Epithelial cell of proximal tubule (primary cell): ENCODE measurements at places on chromosomes 2 and 18. TPM values are rescaled to one million over a fixed set of nuclear protein-coding genes. Genes with fewer than 3 reads are reported as not detected.

- DNase-seq, result no peak
Observed at GRCh38 chr2:218367415-218368149, 10.9 kb downstream of the CATIP start.

DNA sequence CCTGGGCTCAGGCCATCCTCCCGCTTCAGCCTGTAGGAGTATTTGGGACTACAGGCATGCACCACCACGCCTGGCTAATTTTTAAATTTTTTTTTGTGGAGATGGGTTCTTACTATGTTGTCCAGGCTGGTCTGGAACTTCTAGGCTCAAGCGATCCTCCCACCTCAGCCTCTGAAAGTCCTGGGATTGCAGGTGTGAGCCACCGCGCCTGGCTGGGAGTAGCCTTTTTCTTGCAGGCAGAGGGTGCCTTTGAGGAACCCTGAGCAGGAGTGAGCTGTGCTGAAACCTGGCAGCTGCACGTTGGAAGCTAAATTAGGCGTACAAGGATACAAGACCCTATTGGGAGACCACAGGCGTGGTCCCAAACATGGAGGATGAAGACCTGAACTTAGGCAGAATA lies 8.0 kb downstream of the CTDSP1 start:
- no peak for DNase-seq

DOK6 gene
- total RNA-seq, result 0.06 and 0.07 TPM in 2 replicates

DNA sequence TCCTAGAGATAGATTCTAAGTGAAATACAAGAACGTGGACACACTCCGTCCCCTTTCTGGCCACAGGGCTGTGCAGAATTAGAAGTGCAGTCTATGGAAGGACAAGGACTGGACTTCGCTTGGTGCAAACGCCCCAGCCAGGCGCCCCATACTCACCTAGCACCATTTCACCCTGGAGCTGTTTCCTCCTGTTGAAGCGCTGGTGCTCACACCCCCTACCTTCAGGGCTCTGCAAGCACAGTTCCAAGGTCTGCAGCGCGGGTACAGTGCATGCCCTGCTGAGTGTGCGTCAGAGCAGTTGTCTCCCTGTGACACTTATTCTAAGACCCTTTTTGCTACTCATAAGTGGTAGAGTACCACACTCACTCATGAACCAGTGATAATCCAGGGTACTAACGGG lies 3.0 kb downstream of the HPCAL1 start:
- DNase-seq, result no peak

GRCh38 chr2:102278720-102279390 lies 32.5 kb upstream of the IL1RL1 start:
- no peak for DNase-seq

CDH7 gene
- total RNA-seq, result not detected in 2 replicates

MEP1B gene
- not detected in 2 replicates for total RNA-seq

DNA sequence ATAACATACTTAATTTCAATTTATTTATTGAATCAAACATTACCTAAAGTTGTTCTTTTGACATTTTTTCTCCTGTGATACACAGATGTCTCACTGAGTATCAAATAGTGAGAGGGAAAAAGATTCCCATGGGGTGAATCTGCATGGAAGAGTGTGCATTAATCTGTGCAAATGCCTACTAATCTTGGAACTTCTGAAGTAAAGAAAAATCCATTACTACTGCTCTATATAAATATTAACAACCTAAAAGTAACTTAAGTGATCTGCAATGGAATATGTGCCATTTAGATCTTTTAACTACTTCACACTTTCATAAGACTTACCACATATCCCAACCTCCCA lies 125.5 kb downstream of the PLCL1 start:
- DNase-seq, result no peak

DNA sequence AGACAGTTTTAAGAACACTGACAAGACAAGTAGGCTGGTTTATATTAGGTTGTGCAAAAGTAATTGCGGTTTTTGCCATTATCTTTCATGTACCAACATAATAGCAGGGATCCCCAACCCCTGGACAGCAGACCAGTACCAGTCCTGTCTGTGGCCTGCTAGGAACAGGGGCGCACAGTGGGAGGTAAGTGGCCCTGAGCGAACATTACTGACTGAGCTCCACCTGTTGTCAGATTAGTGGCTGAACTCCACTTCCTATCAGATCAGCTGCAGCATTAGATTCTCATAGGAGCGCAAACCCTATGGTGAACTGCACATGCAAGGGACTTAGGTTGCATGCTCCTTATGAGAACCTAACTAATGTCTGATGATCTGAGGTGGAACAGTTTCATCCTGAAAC lies 921.9 kb downstream of the CCDC85A start:
- no peak for DNase-seq

FLACC1 gene
- total RNA-seq, result 0.22 TPM in 1 of 2 replicates, not detected in the other

INHBB gene
- 0.23 and 0.87 TPM in 2 replicates for total RNA-seq

IL1R1 gene
- total RNA-seq, result 5.7 and 10.7 TPM in 2 replicates

DNA sequence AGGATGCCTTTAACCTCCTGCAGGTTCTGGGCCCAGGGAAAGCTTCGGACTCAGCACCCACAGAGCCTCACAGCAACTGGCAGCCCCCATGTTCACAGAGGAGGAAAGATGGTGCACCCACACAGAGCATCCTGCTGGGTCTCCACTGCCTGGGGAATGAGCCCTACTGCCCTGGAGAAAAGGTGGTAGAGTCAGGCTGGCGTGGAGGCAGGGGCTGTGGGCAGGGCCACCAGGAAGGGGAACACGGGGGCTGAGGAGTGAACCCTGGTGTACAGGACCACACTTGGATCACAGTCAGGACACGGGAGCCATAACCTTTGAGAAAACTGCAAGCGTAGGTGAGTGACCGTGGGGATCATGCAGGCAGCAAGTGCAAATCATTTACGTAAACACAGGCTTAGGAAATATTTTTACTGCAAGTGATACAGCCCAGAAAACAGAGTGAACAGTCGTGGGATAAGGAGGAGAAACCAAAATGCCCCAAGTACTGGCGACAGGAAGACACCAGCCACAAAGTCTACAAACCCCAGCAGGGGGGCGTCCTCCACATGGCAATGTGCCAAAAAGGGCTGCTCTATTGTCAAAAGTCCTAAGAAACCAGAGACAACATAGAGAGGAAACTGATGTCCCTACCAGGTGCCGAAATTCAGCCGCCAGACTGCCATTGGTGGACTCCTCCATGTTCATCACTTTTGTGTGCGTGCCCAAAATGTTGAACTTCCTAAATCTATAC lies 27.6 kb downstream of the STAT1 start:
- no peak for DNase-seq

C2orf81 gene
- 2.7 and 4.1 TPM in 2 replicates for total RNA-seq

CCDC142 gene
- 3.9 and 5.8 TPM in 2 replicates for total RNA-seq

TGFBRAP1 gene
- 11.3 and 22.9 TPM in 2 replicates for total RNA-seq

GRCh38 chr2:148829618-148830017 lies 45.4 kb upstream of the KIF5C start:
- no peak for DNase-seq

CDH19 gene
- total RNA-seq, result not detected in 2 replicates

- no peak for DNase-seq
Observed at GRCh38 chr2:18526429-18526828, 34.0 kb downstream of the RDH14 start.

DNA sequence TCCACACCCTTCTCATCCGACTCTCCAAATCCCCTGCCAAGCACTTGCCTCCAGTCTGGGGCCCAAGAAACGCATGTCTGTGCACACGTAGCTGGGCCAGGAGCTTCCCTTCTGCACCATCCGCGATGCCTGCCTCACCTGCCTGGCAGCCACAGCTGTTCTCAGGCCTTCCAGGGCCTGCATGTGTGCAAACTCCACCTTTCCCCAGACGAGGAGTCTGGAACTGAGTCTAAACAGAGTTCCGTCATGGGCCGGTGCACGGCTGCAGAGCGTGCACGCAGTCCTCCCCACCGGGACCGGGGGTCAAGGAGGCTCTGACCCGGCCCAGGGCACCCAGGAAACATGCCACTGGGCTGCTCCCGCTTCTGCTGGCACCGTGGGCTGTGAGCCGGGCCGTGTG lies 66.8 kb upstream of the SALL3 start:
- no peak for DNase-seq

DNA sequence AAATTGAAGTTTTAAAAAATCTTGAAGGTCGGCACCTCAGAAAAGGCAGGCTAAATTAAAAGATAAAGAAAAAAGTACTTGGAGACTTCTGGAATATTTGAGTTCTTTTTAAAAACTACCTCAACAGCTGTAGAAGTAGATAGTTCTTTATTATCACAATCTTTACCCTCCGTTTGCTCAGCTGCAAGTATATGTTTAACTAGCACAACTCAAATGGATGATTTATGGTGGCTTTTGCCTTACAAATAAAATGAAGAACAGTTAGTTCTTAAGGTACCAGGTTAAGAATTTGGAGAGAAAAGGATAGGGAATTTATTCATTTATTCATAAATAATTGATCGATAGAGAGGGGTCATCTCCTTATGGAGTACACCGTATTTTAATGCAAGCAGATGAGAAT lies 237.6 kb upstream of the FOSL2 start:
- no peak for DNase-seq

ABCG8 gene
- total RNA-seq, result not detected in 2 replicates

DNA sequence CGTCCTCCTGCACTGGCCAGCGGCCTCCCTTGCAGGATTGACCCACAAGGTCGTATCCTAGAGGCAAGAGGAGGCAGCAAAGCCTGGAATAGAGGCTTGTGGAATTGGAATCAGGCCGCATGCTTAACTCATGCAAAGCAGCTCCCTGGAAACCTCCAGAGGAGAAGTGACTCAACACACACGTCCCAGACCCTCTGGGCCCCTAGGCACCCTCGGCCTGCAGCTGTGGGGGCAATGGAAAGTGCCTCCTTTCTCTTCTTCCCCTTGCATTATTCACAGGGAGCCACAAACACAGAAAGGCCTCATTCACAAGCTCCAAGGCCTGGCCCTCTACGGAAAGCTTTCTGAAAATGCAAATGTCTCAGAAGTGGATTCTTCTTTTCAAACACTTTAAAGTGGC lies 19.6 kb downstream of the SPATA3 start:
- no peak for DNase-seq

- peak; percentile 29 for DNase-seq
Observed at GRCh38 chr2:23412556-23413155, 27.7 kb downstream of the KLHL29 start.

FKBP7 gene
- total RNA-seq, result 9.5 and 16.2 TPM in 2 replicates

MOCOS gene
- total RNA-seq, result 5.7 and 14.8 TPM in 2 replicates

- no peak for DNase-seq
Observed at GRCh38 chr2:39407516-39408296, 29.4 kb downstream of the MAP4K3 start.

- DNase-seq, result no peak
Observed at GRCh38 chr2:127656569-127657231, 10.7 kb downstream of the GPR17 start.

SULT1C2 gene
- total RNA-seq, result 3.2 and 4.3 TPM in 2 replicates

NR4A2 gene
- total RNA-seq, result 0.06 TPM in 1 of 2 replicates, not detected in the other

LAMA3 gene
- total RNA-seq, result 45.2 and 69.8 TPM in 2 replicates

DNA sequence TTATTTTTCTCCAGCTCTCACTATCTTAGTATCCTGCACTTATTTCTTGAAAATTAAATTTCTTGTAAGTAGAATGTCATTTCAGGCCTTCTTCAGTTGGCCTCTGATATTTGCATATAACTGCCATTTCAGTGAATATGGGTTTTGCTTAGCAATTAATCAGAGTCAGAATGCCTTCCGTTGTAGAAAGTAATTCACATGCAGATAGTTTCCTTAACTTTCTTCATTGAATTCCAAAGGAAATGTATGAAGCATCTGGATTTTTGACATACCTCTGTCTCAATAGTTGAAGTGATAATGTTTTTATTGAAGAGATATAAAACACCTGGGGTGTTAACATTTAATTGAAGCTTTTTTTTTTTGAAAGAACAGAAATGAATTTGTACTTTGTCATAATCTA lies 914.1 kb upstream of the NXPH2 start:
- DNase-seq, result no peak

DNA sequence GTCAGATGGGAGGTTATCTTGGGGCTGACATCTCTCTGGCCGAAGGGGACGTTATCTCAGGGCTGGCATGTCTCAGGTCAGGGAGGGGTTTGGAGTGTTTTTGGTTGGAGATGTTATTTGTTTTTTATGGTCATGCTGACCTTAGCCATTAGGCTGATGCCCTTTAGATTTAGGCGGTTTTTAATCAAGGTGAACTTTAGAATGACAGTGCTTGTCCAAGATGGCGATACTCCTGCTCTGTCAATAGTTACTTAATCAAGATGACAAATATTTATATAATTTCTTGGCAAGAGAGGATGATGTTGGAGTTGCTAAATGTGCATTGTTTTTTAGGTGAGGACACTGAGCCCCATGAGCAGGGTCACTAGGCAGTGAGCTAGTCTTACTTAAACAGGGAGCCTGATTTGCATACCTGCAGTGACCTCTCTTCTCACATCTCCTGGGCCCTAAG lies 34.5 kb downstream of the MERTK start:
- no peak for DNase-seq

DNA sequence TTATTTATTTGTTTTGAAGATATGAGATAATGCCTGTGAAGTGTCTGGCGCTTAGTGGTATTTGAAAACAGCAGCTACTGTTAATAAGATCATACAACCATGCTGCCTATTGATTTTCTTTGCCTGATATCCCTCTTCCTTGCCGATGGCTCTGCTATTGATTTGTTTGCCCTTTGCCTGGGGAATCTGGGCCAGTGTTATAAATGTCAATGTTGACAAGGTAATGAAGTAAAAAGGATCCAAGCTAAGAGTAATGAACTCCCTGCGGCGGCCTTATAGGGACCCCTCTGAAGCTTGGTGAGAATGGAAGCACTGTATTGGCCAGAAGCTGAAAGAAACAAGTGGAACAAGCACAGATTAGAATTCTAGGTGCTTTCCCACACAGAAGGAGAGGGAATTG lies 854.6 kb downstream of the CNTNAP5 start:
- DNase-seq, result no peak

CNGA3 gene
- not detected in 2 replicates for total RNA-seq

C2orf15 gene
- total RNA-seq, result 2.4 and 3.7 TPM in 2 replicates

- DNase-seq, result no peak
Observed at GRCh38 chr2:106107509-106108131, 86.5 kb downstream of the UXS1 start.

ABCG5 gene
- total RNA-seq, result not detected in 2 replicates
